ENCODE measurements at places on chromosomes 7 and 10. TPM values are rescaled to one million over a fixed set of nuclear protein-coding genes. Genes with fewer than 3 reads are reported as not detected.
A peak's percentile ranks its signal among the peaks of the same experiment; 100 is the strongest.

GRCh38 chr7:158355456-158356065 is 232.1 kb downstream of the PTPRN2 start:
- no peak for DNase-seq

Gene ADAM22
- 0.13 TPM for polyA plus RNA-seq

Gene AKR1C4
- polyA plus RNA-seq: not detected

DNA sequence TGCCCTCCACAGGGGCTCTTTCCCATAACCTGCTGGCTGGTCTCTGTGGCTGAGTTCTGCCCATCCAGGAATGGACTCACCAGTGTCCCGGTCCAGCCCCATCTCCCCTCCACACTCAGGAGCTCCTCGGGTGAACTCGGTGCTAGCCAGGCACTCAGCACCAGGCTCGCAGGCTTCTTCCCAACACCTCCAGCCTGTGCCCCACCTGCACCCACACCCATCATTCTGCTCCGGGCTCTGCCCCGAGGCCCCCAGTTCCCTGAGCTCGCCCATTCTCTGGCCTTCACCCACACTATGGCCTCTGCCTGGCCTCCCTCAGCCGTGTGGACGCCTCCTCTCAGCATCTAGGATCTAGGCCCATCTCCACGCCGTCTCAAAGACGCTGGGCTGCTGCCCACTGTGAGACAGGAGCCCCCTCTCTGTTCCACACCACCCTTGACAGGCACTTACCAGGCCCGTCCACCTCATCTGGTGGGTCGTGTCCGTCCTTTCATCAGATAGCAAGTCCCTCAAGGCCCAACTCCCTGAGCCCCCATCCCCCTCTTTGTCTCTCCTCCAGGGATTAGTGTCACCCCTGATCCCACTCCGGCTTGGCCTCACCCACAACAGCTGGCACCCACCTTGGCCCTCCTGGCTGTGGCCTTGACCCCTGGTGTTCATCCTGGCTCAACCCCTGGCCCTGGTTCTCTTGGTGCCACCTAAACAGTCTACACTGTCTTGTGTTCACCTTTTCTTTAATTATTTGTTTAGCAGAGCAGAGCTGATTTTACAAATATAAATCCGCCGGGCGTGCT is 76.0 kb upstream of the FAM20C start:
- DNase-seq: no peak

Gene ZDHHC16
- 27.8 TPM for polyA plus RNA-seq

DNA sequence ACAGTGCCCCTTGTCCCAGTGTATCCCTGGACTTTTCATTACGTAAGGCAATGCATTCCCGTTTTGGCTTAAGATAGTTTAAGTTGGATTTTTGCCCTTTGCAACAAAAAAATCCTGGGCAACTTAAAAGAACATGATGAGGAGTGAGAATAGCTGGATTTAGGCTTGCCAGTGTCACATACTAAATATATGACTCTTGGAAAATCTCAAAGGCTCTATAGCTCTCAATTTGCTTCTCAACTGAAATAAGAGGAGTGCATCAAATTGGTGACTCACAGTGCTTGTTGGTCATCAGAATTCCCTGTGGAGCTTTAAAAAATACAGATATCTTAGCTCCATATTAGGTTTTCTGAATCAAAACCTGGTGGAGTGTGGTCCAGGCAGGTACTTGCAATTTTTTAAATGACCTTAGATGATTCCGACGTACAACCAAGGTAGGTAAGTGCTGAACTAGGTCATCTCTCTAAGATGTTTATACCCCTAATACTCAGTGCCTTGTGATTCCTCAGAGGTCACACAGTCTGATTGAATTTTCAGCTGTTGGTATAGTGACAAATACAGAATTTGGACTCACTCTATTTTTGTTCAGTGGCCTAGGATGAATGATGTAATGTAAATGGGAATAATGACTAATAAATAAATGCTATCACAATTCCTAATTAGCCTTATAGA is 33.9 kb upstream of the ORC5 start:
- no peak for DNase-seq

- DNase-seq: no peak
Observed at GRCh38 chr10:98878418-98878817, 357.2 kb downstream of the HPSE2 start.

- no peak for DNase-seq
Observed at GRCh38 chr10:16799621-16800020, 17.6 kb downstream of the RSU1 start.

DNA sequence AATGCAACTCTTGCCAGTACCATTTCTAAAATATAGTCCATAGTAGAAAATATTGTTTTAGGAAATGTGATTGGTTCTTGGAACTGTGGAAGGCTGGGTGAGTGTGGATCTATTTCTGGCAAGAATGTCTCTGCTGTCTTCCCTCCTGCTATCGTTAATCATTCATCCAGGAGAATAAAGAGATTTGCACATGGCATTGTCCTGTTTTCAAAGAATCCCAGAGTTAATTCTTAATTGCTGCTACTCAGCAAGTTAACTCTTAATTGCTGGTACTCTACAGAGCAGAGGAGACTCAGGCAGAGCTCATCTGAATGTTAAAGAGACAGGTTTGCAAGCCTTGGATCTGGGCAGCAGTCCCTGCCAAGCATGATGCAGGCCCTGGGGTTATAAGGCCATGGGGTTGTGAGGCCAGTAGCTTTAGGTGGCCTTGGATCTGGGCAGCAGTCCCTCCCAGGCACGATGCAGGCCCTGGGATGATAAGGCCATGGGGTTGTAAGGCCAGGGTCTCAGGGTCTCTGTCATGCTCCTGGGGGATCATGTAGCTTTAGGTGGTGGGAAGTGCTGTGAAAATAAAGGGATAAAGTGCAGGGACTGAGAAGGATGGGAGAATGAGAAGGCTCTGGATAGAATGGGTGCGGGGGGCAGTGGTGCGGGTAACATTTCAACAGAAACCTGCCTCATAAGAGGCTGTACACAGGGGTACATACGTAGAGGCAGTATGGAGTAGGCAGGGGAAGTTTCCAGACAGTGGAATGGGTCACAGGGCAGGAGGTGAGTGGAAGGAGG is 162.3 kb downstream of the SVIL start:
- no peak for DNase-seq

- no peak for DNase-seq
Observed at GRCh38 chr10:110387983-110388686, 83.4 kb upstream of the SMNDC1 start.

DNA sequence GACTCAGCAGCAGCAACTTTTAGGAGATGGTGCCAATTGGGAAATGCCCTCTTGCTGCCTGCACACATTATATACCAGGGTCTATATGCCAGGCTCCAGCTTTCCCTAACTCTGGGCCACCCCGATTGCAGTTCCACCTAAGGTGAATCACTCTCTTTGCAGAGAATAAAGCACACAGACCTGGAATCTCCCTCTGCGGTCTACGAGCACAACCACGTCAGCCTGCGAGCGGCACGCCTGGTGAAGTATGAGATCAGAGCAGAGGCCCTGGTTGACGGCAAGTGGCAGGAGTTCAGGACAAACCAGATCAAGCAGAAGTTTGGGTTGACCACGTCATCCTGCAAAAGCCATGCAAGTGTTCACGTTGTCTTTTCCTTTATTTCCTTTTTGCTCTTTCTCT is 38.2 kb upstream of the PLEKHA1 start:
- no peak for DNase-seq

DNA sequence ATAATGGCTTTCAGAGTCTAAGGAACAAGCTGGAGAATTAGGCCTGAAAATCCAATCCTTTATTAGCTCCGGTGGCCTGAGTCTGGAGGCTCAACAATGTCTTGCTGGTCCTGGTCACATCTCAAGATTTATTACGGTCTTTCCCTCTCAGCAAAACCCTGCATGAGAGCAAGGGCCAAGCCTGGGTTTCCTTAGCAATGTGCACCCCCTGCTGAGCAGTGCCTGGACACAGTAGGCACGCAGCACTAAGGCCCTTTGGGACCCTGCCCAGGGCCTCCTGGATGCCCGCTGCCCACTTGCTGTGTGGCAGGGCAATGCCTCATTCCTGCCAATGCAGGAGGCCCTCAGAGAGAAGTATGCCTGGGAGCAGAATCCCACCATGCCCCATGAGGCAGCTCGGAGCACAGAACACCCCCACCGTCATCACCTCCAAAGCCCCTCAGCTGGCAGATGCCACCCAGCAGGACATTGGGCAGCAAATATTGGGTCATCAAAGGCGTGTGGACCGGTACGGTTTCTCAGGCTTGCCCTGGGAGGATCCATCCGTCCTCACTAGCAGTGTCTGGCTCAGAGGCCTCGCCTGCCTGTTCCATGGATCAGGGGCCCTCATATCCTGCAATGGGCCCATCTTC is 156.4 kb downstream of the OAT start:
- no peak for DNase-seq

Gene IFIT1B
- polyA plus RNA-seq: not detected

DNA sequence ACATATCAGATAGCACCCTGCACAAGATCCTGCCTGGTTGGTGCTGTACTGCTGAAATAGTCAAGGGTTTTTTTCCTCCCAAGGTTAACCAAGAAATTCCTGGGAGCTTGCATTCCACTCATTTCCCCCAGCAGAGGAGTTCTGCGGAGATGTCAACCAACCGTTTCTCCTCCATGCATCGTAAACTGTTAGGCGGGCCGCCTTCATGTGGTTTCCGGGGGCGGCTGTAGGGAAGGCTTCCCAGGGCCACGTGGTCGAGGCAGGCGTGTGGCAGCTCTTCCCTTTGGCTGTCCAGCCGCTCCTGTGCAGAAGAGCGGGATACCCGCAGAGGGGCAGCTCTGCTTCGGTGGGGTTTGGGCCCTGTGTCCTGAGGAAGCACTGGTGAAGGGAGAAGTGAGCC is 113.7 kb downstream of the RGS10 start:
- DNase-seq: peak; percentile 35

Gene WASHC2A
- polyA plus RNA-seq: 20.8 TPM

Gene SEMA3E
- polyA plus RNA-seq: 1.9 TPM

DNA sequence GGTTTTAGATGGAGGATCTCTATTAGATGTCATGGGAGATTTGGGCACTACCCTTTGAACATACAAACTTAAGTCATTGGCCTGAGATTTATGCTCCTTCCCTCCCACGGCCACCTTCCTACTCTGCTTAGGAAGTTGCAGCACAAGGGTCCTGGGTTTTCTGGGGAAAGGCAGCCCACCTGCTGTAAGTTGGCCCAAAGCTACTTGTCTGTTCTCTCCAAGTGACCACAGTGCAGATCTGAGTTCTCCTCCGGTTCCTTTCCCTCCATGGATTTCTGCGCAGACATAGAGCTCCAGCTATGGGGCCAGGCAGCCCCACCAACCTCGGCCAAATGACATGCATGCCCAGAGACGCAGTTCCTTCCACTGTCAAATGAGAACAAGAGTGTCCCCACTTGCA is 12.8 kb upstream of the C10orf53 start:
- no peak for DNase-seq

GRCh38 chr7:26060733-26061677 is 91.0 kb upstream of the NFE2L3 start:
- no peak for DNase-seq

DNA sequence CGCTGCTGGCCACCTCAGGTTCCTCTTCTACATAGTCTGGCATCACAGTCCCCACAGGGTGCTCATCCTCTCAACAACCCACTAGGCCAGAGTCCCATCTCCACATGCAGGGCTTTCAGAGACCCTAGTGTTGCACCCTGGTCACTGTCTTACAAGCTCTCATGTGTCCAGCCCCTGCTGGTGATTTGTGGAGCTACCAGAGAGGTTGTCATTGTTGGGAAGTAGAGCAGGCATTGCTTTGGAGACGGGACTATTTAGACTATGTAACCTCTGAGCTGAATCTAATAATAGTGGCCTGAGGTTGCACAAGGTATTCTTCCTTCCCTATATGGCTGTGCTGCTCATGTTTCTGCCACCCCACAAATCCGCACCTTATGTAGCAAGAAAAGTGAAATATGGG is 135.3 kb upstream of the VWC2 start:
- DNase-seq: no peak

- no peak for DNase-seq
Observed at GRCh38 chr7:94055963-94056362, 51.8 kb upstream of the BET1 start.

Gene TSPAN33
- polyA plus RNA-seq: 2.5 TPM

- peak; percentile 20 for DNase-seq
Observed at GRCh38 chr7:129803546-129804081, 149.1 kb downstream of the UBE2H start.

Gene TMEM140
- polyA plus RNA-seq: 21.1 TPM

Gene SPDYE16
- polyA plus RNA-seq: 0.61 TPM

DNA sequence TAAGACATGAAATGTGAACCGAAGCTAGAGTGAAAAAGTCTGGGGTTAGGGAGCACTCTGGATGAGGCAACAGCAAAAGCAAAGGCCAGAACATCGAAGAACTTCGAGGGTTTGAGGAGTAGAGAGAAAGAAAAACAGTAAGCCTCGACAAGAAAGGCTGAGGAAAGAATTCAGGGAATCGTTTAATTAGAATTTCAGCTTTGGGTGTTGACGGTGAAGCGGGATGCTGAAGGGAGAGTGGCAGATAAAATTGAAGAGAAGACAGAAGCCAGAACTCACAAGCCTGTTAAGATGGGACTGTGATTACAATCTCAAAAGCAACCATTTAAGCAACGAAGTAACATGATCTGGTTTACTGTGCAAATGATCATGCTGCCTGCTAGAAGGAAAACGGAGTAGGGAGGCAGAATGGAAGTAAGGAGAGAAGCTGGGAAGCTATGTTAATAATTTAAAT is 2.1 kb downstream of the TRDMT1 start:
- DNase-seq: no peak

DNA sequence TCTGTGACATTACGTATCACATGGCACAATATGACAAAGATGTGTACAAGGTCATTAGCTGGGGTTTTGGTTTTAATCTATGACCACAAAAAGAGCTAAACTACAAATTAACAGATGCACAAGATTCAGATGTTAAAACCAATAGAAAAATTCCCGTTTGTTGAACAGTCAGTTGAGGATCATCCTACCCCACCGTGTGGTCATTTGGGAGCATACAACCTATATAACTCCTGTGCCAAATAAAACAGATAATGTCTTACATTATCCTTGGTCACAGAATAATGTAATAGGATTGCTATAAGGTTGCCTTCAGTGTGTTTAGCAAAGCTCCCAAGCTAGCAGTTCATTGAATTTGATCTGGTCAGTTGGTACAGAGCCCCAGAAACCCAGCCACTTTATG is 28.2 kb downstream of the ASNS start:
- DNase-seq: no peak

Gene CHRM2
- 0.38 TPM for polyA plus RNA-seq

- no peak for DNase-seq
Observed at GRCh38 chr10:71972746-71973695, 8.8 kb downstream of the CHST3 start.

GRCh38 chr10:34205452-34205851 is 609.6 kb downstream of the PARD3 start:
- no peak for DNase-seq
